ENCODE measurements at places on chromosomes 4 and X. TPM values are rescaled to one million over a fixed set of nuclear protein-coding genes. Genes with fewer than 3 reads are reported as not detected.

GRCh38 chr4:32417113-32417704 is 1697.0 kb downstream of the PCDH7 start:
- no peak for DNase-seq
- H3K27me3 ChIP-seq: no peaks in the 10 kb centered on the region
- no peak overlapping the region for H3K27ac ChIP-seq

- DNase-seq: no peak
- H3K27ac ChIP-seq: no peak overlapping the region
- H3K4me1 ChIP-seq: no peaks in the 10 kb centered on the region
- no peak overlapping the region for H3K4me3 ChIP-seq
Observed at GRCh38 chr4:105166066-105166465, 19.4 kb downstream of the TET2 start.

DNA sequence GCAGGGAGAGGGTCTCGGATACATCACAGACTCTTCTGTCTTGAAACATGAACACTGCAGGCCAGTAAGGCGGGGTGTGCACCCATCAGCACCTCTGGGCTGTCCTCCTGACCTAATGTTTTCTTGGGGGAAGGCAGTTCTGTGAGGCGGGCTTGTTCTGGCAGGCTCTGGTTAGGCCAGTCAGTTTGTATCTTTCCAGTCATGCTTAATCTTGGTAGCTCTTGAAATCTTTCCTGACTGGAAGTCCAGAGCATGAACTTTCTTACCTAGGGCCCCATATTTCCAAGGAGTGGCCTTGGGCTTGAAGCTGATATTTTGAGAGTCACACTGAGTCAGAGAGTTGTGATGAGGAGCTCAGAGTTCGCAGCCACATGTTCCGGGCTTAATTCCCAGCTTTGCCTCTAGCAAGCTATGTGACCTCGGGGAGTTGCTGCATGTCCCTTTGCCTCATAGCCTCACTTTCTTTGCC is 54.2 kb upstream of the RASSF6 start:
- H3K36me3 ChIP-seq: no peaks in the 10 kb centered on the region
- no peak overlapping the region for H3K27ac ChIP-seq
- H3K4me3 ChIP-seq: no peak overlapping the region
- DNase-seq: no peak
- H3K27me3 ChIP-seq: no peaks in the 10 kb centered on the region
- H3K4me1 ChIP-seq: no peaks in the 10 kb centered on the region

DNA sequence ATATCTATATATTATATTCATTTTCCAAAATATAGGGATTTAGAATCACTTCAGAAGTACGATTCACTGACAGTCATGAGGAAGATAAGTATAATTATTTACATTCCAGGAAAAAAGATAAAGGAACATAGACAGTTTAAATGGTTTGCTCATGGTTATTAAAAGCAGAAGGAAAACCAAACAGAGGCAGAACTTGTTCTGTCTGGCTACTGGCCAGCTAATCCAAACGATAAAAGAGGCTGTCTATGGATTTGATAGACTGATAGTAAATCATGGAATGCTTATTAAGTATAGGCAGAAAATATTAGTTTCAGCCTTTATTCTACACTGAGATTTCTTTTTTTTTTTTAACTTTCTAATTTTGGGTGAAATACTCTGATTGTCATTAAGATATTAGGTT is 50.2 kb downstream of the RPGR start:
- H3K27me3 ChIP-seq: no peaks in the 10 kb centered on the region
- no peak overlapping the region for H3K27ac ChIP-seq
- no peak overlapping the region for H3K4me3 ChIP-seq
- H3K36me3 ChIP-seq: no peaks in the 10 kb centered on the region
- DNase-seq: no peak
- H3K4me1 ChIP-seq: no peaks in the 10 kb centered on the region

GRCh38 chr4:153156721-153157120 is 47.5 kb upstream of the TRIM2 start:
- no peak overlapping the region for H3K27ac ChIP-seq
- H3K4me1 ChIP-seq: peaks cover 29% of the 10 kb centered on the region
- no peak for DNase-seq
- H3K27me3 ChIP-seq: peaks cover 73% of the 10 kb centered on the region
- H3K4me3 ChIP-seq: no peak overlapping the region

The ALAS2 gene
- total RNA-seq: 0.31 TPM

The CXCL11 gene
- total RNA-seq: not detected

- peak overlapping the region; percentile 89 for H3K27ac ChIP-seq
- no peak overlapping the region for H3K4me3 ChIP-seq
- no peaks in the 10 kb centered on the region for H3K27me3 ChIP-seq
- peaks cover 70% of the 10 kb centered on the region for H3K4me1 ChIP-seq
- H3K36me3 ChIP-seq: no peaks in the 10 kb centered on the region
Observed at GRCh38 chrX:39811376-39811775, 286.4 kb downstream of the BCOR start.

The VEGFD gene
- 0.46 TPM for total RNA-seq

- no peak overlapping the region for H3K27ac ChIP-seq
- H3K27me3 ChIP-seq: peaks cover 72% of the 10 kb centered on the region
- no peaks in the 10 kb centered on the region for H3K36me3 ChIP-seq
- no peak overlapping the region for H3K4me3 ChIP-seq
Observed at GRCh38 chr4:3870567-3870962, 104.4 kb downstream of the ADRA2C start.

The CBR4 gene
- 55.5 TPM for total RNA-seq

The MAGEA9B gene
- not detected for total RNA-seq

GRCh38 chrX:140710710-140711109 is 1.2 kb downstream of the LINC00632 start:
- H3K36me3 ChIP-seq: no peaks in the 10 kb centered on the region
- H3K27ac ChIP-seq: no peak overlapping the region
- peak overlapping the region; percentile 42 for H3K4me3 ChIP-seq

DNA sequence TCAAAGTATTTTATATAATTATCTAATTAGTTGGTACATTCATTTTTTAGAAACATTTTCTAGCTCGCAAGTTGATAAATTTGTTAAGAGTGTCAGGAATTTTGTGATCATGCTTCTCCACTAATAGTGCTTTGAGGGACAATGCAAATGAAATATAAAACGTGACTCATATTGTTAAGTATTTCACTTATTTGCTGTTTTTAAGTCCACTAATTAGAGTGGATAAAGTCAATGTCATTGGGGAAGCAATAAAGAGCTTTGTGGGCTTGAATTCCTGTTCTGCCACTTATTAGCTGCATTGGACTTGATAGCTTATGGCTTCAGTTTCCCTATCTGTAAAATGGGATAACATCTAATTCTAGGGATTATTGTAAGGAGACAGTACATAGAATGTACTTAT is 26.5 kb upstream of the ANAPC4 start:
- H3K27ac ChIP-seq: no peak overlapping the region
- H3K27me3 ChIP-seq: no peaks in the 10 kb centered on the region
- H3K4me3 ChIP-seq: no peak overlapping the region
- H3K36me3 ChIP-seq: no peaks in the 10 kb centered on the region
- no peak for DNase-seq
- no peaks in the 10 kb centered on the region for H3K4me1 ChIP-seq

The CWH43 gene
- total RNA-seq: not detected

The GAGE1 gene
- total RNA-seq: not detected

The PCDH7 gene
- total RNA-seq: 7.9 TPM

GRCh38 chr4:183554878-183555585 is 50.2 kb downstream of the ING2 start:
- H3K4me1 ChIP-seq: peaks cover 10% of the 10 kb centered on the region
- no peak for DNase-seq
- H3K36me3 ChIP-seq: no peaks in the 10 kb centered on the region
- H3K27me3 ChIP-seq: no peaks in the 10 kb centered on the region
- H3K4me3 ChIP-seq: no peak overlapping the region
- no peak overlapping the region for H3K27ac ChIP-seq

The UGT8 gene
- 4.3 TPM for total RNA-seq
